ENCODE measurements at places on chromosomes 5 and 9.

GRCh38 chr5:169216866-169217265 lies 84.1 kb downstream of the SLIT3 start:
- DNase-seq: no peak

GRCh38 chr9:115615000-115615401 lies 497.0 kb upstream of the TNC start:
- DNase-seq: no peak

DNA sequence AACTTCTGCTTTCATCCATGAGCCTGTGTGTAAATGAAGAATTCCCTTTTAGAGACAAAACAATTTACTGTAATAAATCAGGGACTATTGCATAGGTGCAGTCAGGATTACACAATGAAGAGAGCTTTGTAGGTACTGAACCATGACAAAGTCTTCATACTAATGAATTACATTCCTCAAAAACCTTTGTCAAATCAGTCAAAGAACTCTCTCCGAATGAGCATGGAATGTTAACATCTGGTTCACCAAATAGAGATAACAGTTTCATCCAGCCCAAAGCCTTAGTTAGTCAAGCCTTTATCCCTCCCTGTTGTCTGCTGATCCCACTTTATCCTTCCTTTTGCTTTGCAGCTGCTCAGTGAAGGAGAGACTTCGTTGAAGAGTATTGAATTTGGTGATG lies 62.9 kb upstream of the DMRTA1 start:
- no peak for DNase-seq

DNA sequence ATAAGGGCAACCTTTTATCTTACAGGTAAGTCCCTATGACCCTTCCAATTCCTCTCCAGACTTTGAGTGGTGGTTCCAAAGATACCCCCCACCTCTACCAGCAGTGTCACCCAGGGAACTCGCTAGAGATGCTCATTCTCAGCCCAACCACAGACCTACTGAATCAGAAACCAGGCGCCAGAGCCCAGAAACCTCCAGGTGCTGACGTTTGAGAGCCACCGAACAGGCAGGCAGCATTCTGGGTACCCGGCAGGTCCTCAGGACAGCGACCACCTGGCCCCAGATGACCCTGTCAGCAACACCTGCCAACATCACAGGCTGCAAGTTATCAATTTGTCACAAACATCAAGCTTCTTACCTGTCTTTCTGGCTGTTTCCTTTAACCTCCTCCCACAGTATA lies 19.5 kb downstream of the RAPGEF1 start:
- no peak for DNase-seq

DNA sequence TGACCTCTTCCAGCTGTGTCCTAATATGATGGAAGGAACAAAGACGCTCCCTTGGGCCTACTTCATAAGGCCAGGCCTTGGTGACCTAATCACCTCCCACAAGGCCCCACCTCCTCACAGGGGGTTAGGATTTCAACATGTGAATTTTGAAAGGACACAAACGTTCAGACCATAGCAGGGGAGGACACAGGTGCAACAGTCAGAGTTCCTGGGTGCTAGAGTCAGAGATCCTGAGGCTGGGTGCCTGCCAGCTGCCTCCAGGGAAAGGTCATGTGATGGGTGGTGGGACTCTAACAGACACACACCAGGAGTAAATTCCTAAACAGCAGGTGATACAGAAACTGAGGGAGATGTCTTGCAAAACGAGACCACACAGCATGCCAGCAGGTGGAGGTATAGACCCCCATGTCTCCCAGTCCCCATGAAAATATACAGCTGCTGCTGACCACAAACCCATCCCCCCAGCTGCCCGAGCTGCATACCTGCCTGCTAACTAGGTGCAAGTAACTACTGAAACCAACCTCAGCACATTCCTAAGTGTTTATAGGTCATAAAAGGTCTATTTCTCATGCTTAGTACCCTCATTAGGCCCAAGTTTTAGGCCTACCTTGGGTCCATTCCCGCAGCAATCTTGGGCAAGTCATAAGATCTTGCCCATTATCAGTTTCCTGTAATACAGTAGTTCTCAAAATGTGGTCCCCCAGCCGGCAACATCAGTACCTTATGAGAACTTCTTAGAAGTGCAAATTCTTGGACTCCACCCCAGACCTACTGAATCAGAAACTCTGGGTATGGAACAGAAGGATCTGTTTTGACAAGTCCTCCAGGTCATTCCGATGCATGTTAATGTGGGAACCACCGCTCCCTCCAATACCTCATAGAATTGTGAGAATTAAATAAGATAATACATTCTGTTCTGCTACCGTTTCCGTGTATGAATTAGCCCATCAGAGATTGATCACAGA lies 245.3 kb downstream of the ENC1 start:
- DNase-seq: no peak

DNA sequence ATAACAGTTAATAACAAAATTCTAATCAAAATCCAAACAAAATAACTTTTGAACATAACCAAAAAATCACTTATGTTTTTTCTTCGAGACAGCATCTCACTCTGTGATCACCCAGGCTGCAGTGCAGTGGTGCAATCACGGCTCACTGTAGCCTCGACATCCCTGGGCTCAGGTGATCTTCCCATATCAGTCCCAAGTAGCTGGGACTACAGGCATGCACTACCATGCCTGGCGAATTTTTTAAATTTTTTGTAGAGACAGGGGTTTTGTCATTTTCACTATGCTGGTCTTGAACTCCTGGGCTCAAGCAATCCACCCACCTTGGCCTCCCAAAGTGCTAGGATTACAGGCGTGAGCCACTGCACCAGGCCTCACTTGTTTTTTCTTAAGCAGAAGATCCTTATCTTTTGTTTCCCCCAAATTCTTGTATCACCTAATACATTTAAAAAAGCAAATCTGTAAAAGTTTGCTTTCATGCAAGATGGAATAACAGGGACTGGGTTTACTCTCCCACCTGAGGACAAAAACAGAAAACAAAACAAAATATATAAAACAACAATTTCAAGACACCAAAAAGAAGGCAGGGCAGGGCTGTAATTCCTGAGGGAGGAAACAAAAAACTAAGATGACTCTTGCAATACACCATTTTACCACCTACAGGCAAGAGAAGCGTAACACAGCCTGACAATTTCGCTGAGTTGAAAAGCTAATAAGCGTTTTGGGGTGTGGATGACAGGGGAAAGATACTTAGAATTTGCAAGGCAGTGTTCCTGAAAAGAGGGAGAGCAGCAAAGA lies 71.4 kb downstream of the RAPGEF6 start:
- DNase-seq: no peak

GRCh38 chr5:55160493-55161209 lies 680 bp downstream of the GPX8 start:
- DNase-seq: peak; percentile 74

GRCh38 chr9:134144801-134145200 lies 8.9 kb downstream of the WDR5 start:
- no peak for DNase-seq

All from left renal pelvis (tissue), 4 donors.